SW 1271 (cell line): ENCODE measurements at places on chromosomes 12 and 14.

GRCh38 chr14:91284791-91285548, 40.5 kb upstream of the GPR68 start:
- no peak for DNase-seq

DNA sequence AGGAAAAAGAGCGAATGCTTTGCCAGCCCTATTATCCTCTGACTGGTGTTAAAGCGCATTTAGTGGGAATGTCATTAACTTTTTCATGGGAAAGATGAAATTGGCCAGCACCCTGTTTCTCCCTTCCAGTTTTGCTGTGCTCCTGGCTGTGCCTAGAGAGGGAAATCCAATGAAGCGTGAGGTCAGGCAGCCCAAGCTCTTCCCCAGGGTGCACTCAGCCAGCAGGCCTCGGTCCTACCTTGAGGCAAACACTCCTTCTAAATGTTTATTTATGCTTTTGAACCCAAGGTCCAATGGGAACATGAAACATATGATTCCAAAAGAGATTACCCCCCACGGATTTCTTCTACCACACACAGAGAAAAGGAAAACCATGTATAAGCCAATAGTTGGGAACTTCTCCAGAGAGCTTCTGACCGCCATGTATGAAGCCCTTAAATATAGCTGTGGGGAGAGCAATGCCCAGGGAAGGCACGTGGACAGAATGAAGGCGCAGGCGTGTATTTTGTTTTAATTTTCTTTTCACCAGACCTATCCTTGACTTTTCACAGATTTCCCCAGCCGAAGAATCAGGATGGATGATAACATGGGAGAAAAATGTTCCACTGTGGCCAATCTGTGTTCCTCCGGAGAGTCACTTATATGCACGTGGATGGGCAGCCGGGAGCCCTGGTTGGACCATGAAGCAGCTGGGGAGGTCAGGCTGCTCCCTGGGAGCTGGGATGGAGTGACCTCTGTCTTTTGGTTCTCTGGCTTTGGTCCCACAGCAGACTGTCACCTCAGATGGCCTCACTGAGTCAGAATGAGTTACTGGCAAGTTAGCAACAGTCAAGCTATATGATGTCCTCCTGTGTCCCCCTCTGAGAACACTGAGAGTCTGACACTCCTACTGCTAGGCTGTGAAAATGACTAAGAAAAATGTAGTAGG, 37.3 kb downstream of the GPR135 start:
- no peak for DNase-seq

DNA sequence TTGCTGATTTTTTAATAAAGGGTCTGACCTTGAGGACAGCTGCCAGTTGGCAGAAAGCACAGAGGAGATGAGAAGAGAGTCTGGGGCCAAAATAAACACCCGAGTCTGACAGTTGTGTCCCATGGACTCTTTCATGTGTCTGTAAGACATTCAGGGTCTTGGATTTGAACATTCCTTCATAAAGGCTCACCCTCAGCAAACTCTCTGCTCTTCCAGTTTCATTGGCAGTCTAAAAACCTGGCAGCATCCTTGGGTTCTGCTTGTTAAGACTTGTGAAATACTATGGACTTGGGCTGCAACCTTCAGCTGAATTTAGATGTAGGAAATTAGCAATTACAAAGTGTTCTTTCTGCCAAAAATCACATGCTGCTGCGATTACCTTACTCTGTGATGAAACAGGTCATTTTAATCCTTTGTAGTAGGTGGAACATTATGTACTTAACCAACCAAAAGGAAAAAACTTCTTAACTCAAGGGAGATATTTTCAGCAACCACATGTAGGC, 32.0 kb upstream of the LMNTD1 start:
- DNase-seq, result no peak

DNA sequence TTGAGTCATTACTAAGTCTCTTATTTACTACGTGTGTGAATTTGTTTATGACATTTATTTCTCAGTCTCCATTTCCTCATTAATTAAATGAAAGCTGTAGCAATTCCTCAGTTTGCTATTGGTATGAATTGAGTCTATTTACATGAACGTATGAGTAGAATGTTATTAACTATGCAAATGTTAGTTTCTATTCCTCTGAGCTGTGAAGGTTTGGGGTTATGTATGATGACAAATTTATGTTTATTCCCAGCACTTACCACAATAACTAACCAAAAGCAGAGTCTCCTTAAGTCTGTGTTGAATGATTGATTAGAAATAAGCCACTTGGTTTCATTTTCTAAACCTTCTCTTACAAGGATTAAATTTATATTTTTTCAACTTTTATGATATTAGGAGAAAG, 1340.9 kb downstream of the FSCB start:
- DNase-seq, result no peak

- no peak for DNase-seq
These were observed 26.7 kb upstream of the RIN3 start for GRCh38 chr14:92486881-92487280.

- no peak for DNase-seq
These were observed 44.5 kb downstream of the CORO1C start for GRCh38 chr12:108686780-108687179.

GRCh38 chr14:30610787-30611343, 11.3 kb upstream of the SCFD1 start:
- no peak for DNase-seq

GRCh38 chr12:114949058-114949820, 265.3 kb upstream of the TBX3 start:
- no peak for DNase-seq

- no peak for DNase-seq
These were observed 21.7 kb upstream of the VPS37B start for GRCh38 chr12:122917507-122918121.

- DNase-seq, result no peak
These were observed 39.9 kb downstream of the MAX start for GRCh38 chr14:65062096-65063075.

DNA sequence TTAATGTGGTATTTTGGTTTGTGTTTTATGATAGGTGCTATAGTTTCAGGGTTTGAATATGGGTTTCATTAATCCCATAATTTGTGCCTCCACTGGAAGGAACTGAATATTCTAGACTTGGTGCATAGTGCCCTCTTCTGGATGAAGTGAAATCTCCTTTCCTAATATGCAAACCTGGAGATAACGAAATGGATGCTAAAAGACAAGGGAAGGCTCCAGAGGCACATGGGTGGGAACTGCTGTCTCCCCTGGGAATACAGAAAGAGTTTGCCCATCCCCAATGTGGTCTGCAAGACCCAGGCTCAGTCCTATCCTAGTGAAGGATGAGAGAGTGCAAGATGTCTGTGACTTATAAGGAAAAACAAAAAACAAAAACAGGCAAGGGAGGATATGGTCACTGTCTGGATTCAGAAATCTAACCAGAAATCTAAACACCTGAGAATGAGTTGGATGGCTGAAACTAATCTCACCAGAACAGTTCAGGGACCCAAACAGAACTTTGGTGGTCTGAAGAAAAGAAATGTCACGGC, 142.3 kb upstream of the TMPO start:
- peak; percentile 65 for DNase-seq

- no peak for DNase-seq
These were observed 2.6 kb upstream of the JAG2 start for GRCh38 chr14:105171004-105171673.

- DNase-seq, result no peak
These were observed 109.1 kb downstream of the DYRK2 start for GRCh38 chr12:67757651-67758050.

- no peak for DNase-seq
These were observed 304.7 kb downstream of the RMST start for GRCh38 chr12:97767347-97767746.

- no peak for DNase-seq
These were observed 294 bp downstream of the SAMD15 start for GRCh38 chr14:77377502-77377844.

DNA sequence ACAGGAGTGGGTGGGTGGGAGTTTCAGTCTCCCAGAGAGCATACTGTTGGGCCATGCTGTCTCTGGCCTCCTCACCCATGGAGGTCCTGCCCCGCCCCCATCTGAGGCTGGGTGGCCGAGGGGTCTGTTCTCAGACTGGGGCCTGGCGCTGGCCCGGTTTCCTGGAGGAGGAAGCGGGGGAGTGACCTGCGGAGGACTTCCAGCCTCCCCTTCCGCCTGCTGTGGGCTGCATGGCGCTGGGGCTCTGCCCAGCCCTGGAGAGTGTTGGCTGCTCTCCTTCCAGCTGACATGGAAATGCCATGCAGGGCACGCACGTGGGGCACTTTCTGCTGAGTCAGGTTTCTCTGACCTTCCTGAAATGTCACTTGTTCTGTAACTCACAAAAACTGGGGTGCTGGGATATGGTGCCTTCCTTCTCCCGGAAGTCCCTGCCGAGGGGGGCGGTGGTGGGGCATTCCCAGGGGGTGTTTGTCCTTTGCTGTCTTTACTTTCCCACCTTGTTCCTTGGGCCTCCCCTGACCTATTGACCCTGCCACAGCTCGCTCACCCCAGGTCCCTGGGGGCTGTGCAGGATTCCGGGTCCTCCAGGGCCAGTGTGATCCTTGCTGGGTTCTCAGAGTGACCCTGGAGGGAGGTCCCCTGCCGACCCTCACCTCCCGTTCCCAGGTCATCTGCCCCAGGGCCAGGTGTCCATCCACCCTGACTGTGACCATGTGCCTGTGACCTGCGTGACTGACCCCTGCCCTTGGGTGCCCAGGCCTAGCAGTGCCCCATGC, 23.6 kb downstream of the PACS2 start:
- DNase-seq, result no peak

- DNase-seq, result no peak
These were observed 14.4 kb downstream of the POLE2 start for GRCh38 chr14:49673586-49673985.

DNA sequence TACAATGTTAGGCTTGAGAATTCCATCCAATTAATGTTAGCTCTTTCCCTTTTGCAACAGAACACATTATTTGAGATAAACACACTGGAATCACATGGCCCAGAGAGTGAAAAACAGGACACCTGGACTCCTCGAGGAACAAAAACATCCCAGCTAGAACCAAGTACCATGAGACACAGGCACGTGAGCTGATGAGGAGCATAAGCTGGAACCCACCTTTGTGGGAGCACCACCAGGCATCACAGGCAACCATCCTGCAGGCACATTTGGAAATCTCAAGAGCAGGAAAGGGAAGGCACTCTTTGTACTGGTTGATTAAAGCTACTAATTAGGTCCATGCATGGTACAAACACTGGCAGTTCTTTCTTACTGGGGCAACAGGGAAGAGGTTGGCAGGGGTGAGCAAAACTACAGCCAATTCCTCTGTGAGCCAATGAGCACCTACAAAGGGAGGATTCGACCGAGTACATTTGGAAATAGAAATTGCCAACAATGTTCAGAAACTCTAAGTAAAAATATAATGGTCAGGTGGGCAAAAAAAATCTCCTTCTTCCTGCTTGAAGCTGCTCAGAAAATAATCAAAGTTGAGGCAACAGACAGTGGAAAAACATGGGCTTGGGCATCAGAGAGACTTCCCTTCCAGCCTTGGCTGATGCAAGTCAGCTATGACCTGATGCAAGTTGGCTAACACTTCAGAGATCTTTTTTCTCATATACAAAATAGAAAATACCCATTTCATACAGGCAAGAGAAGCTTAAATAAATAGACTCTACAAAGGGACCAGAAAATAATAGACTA, 216.7 kb downstream of the NUAK1 start:
- DNase-seq, result no peak

- no peak for DNase-seq
These were observed 54.3 kb downstream of the GALNT9 start for GRCh38 chr12:132275110-132275531.

DNA sequence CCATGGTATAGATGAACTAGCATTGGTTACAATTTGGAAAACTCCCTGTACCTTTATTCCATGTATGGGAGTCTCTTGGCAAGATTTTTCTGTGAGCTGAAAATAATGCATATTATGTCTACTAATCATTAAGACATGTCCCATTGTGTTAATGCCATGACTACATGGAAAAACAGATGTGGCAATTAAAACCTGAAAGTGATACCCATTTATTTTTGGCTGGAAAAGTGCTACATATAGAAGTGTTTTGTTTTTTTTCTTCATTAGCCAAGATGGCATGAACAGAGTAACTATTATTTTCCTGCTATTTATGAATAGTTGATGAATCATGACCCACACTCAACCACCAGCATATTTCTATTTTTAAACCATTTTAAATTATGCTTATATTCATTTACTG, 58.2 kb downstream of the ALG10B start:
- DNase-seq, result no peak

GRCh38 chr12:18549598-18549997, 188.2 kb downstream of the PLCZ1 start:
- DNase-seq, result no peak

DNA sequence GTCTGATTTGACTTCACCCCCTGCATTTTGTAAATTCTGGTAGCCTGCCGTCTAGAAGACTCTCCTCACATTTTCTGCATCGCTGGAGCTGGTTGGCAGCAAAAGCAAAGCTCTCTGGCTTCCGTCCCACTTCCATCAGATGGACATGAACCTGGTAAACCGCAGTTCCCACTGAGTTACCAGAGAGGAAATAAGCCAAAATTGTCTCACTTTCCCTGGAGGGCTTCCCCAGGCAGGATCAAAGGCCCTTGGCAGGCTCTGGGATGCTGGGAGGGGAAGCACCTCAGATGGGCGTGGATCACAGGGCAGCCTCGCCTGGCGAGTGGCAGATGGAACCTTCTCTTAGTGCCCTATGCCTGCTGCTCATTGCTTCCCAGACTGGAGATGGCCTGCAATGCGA, 243.5 kb downstream of the TMEM132C start:
- DNase-seq, result no peak

GRCh38 chr14:99698236-99698635, 14.1 kb downstream of the CYP46A1 start:
- no peak for DNase-seq

DNA sequence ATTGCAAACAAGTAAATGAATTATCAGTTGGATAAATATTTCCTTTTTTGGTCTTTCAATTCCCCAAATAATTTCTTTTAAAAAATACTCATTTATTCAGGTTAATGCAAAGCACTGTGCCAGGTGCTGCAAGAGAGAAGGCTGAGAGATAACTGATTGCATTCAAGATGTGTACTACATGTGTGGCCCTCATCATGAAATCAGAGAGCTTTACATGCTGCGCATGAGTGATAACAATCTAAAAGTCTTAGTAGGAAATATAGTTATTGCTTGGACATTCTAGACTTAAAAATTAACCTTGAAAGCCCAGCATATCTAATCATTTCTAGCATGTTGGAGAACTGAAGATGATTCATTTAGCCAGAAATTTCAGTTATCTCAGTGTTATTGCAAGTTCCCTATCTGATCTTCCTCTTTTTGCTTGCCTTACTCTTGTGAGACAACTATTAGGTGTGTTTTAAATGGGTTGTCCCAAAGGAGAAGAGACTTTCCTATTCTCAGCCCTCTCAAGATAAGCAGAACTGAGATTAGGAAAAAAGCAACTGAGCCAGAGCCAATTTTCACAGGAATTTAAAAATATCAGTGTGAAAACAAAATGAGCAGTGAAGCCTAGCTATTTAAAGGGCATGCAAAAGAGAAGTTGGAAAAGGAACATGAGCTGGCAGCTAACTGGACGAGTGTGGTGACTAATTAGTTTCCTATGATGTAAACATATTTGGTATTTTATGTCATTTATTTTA, 60.9 kb downstream of the PLEKHA5 start:
- no peak for DNase-seq

GRCh38 chr14:29892327-29892726, 35.3 kb downstream of the PRKD1 start:
- DNase-seq, result no peak

- DNase-seq, result no peak
These were observed 33.1 kb upstream of the COL2A1 start for GRCh38 chr12:48037267-48037915.

- no peak for DNase-seq
These were observed 22.8 kb downstream of the OTUB2 start for GRCh38 chr14:94048691-94049624.
